ENCODE measurements at places on chromosomes 1 and 21. TPM values are rescaled to one million over a fixed set of nuclear protein-coding genes. Genes with fewer than 3 reads are reported as not detected.

The PROX1 gene
- total RNA-seq: 0.32 TPM

DNA sequence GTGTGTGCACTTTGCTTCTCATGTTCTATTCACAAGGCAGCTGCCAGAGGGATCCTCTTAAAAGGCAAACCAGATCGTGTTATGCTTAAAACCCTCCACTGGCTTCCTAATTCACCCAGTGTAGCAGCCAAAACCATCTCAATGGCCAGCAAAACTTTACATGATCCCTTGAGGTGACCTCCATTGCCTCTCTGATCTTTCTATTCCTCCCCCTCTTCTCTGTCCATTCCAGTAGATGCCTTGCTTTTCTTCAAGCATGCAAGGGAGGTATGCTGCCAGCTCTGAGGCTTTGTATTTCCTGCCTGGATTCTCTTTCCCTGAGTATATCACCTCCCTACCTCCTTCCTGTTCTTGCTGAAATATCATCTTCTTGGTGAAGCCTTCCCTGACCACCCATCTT lies 93.2 kb upstream of the KCNK2 start:
- DNase-seq: no peak

- DNase-seq: no peak
Observed at GRCh38 chr1:27471477-27471876, 18.5 kb downstream of the WASF2 start.

DNA sequence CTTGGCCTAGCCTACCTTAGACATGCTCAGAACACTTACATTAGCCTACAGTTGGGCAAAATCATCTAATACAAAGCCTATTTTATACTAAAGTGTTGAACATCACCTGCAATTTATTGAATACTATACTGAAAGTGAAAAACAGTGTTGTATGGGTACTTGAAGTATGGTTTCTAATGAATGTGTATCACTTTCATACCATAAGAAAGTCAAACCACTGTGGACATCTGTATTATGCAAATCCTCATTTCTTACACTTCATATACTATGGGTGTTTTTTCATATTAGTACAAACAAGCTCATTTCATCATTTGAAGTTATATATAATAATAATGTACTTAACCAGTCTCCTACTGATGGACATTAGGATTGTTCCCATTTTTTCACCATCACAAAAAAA lies 41.2 kb downstream of the TDRD5 start:
- DNase-seq: no peak

DNA sequence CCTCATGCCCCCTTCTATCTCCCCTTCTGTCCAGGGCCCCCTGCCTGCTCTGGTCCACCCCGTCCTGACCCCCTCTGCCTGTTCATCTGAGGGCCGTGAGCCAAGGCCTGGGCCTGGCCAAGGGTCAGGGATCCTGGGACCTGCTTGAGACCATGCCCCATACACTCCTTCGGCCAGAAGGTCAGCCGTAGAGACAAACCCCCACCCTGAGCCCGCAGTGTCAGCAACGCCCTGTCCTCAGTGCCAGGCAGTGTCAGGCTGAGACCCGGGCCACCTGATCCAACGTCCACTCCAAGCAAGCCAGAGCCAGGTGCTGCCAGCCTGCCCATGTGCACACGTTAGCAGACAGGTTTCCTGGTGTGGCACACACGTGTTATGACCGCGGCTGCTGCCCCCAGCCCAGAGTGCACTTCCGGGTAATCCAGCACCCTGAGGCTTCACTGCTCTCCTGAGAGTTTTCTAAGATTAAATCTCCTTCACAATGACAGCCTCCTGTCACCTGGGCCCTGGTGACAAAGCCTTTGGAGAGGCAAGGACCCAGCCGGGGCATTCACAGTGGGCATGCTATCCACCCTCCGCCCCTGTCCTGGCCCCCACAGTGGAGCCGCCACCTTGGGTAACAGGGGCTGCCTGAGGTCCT lies 10.1 kb upstream of the SAMD11 start:
- no peak for DNase-seq

All from chondrocyte (in vitro differentiated cells).